ENCODE measurements at places on chromosomes 7 and 10.
A peak's percentile ranks its signal among the peaks of the same experiment; 100 is the strongest.

GRCh38 chr7:130140551-130141160 lies 64.5 kb downstream of the TMEM209 start:
- no peak for DNase-seq

DNA sequence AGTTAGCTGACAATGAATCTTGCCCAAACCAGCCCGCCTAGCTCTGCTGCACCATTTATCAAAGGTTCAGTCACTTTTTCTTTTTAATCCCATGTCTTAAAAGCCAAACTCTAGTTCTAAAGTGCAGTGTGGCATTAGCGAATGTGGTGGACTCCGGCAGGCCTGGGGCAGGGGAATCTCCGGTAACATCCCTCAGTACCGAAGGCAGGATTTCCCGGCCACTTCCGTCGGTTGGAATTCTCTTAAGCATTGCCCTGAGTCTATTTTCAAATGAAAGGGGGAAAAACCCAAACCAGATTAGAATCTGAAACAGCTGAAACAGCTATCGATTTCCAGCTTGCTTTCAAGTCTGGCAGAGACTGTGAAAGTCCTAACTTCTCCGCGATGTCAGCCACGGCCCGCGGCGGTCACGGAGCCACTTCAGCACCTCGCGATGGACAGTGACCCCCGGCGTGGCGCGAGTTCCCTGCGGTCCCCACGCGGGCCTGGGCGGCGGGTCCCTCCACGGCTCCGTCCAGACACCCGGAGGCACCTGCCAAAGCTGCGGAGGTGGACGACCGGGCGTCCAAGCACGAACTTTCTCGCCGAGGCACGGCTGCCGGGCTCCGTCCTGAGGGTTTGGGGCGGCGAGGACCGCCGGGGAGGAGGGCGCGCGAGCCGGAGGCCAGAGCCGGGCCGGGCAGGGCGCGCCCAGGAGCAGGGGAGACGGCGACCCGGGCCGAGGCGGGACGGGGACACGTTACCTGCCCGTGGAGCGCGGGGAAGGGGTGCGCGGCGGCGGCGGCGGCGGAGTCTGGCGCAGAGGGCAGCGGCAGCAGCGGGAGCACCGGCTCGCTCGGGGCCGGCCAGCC lies 745 bp downstream of the TCERG1L start:
- no peak for DNase-seq

DNA sequence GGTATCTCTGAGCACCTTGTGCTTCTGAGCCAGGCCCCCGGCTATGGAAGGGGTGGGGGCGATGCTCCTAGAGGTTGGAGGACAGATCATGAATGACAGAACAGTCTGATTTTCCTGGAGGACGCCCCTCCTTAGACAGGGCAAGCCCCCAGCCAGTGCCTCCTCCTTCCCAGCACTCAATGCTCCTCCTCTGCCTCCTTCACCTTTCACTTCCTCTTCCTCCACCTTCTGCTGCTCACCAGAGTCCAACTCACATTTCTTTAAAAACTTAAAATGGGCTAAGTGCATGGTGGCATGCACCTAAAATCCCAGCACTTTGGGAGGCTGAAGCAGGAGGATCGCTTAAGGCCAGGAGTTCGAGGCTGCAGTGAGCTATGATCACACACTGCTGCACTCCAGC lies 71.1 kb upstream of the CUX1 start:
- no peak for DNase-seq

DNA sequence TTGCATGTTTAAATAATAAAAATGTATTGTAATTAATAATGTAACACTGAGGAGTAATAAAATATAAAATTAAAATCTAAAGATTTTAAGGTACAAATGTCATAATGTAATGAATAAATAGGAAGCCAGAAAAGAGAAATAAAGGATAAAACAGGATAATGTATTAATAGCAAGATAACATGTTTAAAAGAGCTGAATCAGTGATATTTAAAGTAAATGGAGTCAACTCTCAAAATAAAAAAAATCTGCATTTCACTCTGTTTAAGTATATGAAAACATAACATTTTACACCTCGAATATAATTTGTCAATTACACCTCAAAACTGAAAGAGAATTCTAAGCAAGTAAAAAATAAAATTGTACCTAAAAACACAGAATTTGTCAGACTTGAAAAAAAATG lies 44.1 kb downstream of the GRM3 start:
- no peak for DNase-seq

DNA sequence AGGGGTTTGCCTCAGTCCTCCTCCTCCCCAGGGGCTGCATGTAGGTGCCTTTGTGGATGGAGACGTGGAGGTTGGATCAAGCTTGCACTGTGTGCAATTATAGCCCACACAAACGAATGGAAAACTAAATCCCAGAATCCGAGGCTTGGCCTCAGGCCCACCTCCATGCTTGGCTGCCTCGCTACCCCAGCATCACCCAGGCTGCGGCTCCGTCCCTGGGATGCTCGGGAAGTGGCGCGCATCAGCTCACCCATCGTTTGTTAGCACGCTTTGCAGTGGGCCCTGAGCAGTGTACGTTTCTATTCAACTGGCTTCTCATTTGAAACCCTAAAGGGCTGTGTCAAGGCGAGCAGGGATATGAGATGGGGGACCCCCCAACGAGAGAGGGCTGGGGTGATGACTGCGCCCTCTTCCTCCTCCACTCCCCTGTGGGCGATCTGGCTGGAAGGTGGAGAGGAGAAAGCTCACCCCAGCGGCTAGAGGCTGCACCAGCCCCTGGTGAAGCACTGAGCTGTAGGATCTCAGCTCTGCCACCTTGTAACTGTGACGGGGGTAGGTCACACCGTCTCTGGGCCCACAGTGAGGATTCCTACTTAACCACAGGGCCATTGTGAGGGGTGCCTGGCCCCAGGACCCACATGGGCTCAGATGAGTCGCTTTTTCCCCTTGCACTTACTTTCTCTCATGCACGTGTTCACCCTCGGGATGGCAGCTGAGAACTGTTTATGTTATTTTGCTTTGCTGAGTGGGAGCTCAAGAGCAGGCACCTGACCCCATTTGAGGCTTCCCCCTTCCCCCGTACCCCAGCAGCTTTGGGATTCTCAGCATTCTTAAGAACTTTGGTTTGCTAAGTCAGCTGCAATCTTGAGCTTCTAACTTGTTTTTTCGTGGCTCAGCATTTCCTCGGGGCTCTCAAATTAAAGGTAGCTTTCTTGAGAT lies 12.7 kb upstream of the BTBD16 start:
- no peak for DNase-seq

- DNase-seq = no peak
Measured at GRCh38 chr10:64732372-64732957, 1211.3 kb downstream of the REEP3 start.

- no peak for DNase-seq
Measured at GRCh38 chr10:91340613-91341362, 69.4 kb upstream of the HECTD2 start.

DNA sequence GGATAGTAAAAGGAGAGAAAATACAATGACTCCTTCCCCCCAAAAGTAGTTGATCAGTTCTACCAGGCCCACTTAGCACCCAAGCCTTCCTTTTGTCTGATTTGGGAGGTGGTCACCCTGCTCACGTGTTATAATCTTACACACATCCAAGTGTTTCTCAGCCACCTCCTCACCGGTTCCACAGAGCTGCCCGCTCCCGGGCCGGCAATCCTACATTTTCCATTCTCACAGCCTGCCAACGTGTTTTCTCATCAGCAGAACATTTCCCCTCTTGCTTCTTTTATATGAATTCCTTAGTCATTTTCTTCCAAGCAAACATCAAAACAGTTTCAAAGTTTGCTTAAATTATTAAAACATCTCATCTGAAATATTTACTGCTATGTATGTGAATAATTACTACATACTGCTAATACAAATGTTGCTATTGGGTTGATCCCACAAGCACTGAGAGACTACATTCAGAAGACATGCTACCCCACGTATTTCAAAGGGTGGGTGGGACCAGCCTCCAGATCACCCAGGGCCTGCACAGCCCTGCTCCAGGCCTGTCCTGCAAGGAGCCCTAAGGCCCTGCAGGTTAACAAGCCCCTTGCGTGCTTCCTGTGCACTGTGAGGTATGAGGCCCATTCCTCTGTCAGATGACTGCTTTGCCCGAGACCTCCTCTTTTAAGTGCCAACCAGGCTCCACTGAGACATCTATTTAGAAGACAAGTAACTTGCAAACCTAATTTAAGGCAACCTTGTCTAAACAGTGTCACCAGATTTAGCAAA lies 75.3 kb downstream of the GRB10 start:
- DNase-seq = no peak

- no peak for DNase-seq
Measured at GRCh38 chr7:2953099-2953498, 90.6 kb downstream of the CARD11 start.

GRCh38 chr7:151426904-151427704 lies 12.8 kb downstream of the CRYGN start:
- DNase-seq = no peak

DNA sequence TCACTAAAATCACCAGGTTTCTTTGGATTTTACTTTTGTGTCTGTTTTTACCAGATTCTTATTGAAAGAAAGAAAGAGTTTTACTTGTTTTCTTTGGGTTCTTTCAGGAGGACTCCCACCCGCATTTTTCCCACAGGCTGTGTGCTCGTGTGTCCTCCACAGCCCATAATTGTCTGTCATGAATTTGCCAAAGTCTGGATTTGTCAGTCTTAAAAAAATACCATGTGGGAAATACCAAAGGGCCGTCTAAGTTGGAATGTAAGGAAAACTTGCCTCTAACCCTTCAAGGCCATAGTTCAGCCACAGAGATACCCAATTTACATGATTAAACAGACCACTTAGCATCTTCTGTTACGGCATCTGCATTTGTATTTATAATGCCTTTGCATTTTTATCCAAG lies 41.3 kb upstream of the INHBA start:
- DNase-seq = no peak

GRCh38 chr7:71687286-71687685 lies 555.3 kb downstream of the GALNT17 start:
- no peak for DNase-seq

- no peak for DNase-seq
Measured at GRCh38 chr7:100689230-100690135, 4.6 kb downstream of the GIGYF1 start.

- DNase-seq = no peak
Measured at GRCh38 chr7:47540387-47541350, 41.2 kb downstream of the TNS3 start.

DNA sequence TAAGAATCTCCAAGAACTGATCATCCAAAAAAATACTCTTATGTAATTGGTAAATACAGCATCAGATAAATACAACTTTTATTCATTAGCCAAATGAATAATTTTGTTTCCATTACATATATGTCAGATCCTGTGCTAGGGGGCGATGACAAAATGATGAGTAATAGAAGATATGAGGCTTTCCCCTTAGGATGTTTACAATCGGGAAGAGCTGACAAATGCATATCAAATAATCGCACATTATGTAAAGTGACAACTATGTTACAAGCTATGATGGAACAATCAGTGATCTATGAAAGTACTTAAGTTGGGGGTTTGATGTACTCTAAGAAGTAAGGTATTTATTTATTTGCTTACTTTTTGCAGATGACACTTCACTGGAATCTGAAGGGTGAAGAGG lies 465.6 kb upstream of the VSTM2A start:
- no peak for DNase-seq

DNA sequence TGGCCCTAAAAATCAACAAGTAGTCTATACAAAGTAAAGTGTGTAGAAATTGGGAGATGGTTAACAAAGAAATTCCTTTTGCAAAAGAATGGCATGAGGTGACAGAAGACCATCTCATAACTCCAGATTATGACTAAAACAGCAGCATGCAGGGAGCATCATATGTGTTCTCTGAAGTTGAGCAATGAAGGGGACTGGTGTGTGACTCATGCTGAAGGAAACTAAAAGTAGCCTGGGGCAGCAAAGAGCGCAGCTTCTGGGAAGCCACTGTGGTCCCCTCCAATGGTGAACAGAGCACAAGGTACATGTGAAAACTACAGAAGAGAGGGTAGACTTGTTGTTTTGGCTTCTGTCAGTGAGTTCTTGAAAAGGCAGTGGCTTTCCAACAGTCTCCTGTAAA lies 133.4 kb downstream of the MACC1 start:
- DNase-seq = no peak

DNA sequence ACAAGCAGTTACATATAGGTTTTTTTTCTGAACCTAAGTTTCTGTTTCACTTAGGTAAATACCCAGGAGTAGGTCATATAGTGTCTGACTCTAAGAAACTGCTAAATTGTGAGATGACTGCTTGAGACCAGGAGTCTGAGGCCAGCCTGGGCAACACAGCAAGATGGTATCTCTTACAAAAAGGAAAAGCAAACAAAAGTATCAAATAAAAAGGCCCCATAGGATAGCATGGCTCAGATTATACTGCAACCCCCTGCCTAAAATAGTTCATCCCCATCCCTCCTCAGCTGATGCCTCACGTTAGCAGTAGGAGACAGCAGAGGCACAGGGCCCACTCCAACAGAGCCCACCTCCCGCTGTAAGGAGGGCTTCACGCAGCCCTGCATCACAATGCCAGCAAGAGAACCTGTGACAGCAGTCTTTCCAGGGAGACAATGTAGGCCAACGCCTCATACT lies 90.3 kb downstream of the SRPK2 start:
- no peak for DNase-seq

DNA sequence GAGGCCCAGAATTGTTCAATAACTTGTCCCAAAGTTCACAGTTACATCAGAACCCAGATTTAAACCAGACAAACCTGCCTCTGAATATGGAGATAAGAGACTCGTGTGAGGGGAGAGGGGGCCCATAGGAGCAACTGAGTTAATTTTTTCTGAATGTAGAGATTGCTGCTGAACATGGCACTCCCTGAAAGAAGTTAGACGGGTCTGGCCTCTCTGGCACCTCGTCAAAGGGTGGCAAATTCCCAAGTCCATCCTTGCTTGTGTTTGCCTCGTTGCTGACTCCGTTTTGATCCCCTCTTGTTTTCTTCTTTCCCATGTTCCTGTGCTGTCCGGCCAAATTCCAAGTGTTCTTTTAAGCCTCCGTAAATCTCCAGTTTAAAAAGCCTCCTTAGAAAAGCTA lies 35.2 kb upstream of the YAE1 start:
- DNase-seq = no peak

- DNase-seq = no peak
Measured at GRCh38 chr7:40746841-40747556, 612.2 kb downstream of the SUGCT start.

GRCh38 chr10:71314028-71314693 lies 4.9 kb upstream of the SLC29A3 start:
- peak; percentile 30 for DNase-seq

- DNase-seq = no peak
Measured at GRCh38 chr7:47557694-47558670, 23.9 kb downstream of the TNS3 start.

- DNase-seq = no peak
Measured at GRCh38 chr10:49243139-49243538, 54.9 kb upstream of the TMEM273 start.

- DNase-seq = no peak
Measured at GRCh38 chr7:100476101-100476780, 2.8 kb downstream of the TSC22D4 start.

DNA sequence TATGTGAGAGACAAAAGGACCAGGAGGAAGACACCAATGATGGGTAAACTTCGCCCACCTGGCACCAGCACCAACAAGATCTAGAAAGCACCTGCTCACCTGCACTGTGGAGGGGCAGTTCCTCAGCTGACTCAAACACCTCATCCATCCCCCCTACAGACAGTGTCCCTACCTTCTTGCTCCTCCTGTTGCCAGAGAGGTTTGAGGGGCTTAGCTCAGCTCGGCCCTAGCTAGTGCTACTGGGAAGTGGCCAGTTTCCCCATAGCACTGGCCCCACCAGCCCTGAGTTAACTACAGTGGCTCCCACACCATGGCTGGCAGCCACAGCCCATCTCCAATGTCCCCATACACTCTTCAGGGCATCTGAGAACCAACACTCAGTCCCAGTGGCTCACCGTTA lies 70.8 kb downstream of the GRID1 start:
- no peak for DNase-seq
